ENCODE measurements at places on chromosomes 11 and 22.

GRCh38 chr22:50507421-50507990 is at the start of gene LMF2:
Gene LMF2 (minus strand): TSS chr22:50507702. CDS start chr22:50507675, 27 bp downstream.
- peak; percentile 96 for DNase-seq

GRCh38 chr22:47564158-47564450 is 801.7 kb downstream of the TBC1D22A start:
- no peak for DNase-seq

DNA sequence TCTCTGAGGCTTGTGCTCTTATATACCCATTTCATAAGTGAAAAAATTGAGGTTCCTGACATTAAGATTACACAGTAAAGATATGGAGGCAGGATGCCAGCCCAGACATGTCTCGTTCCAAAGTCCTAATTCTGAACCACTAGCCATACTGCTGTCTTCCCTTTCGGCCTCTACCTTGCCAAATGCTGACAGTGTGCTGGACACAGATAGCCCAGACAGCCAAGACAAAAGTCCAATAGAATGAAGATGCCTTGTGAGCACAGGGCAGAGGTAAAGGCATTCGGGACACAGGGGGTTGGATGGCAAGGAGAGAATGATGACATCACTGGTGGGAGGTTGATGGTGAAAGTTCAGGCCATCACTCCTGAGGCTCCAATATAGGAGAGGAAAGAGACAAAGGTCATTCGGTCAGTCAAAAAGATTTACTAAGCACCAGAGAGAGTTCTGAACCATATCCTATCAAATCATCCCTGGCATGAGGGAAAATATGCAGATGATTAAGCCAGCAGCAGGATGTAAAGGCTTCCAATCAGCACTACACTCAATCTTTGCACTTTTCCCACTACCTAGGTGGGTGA is 174.0 kb upstream of the MTMR2 start:
- no peak for DNase-seq

GRCh38 chr22:31122196-31122531 is 602 bp upstream of the INPP5J start:
- DNase-seq: no peak

GRCh38 chr11:32511926-32512325 is 71.7 kb upstream of the EIF3M start:
- no peak for DNase-seq

DNA sequence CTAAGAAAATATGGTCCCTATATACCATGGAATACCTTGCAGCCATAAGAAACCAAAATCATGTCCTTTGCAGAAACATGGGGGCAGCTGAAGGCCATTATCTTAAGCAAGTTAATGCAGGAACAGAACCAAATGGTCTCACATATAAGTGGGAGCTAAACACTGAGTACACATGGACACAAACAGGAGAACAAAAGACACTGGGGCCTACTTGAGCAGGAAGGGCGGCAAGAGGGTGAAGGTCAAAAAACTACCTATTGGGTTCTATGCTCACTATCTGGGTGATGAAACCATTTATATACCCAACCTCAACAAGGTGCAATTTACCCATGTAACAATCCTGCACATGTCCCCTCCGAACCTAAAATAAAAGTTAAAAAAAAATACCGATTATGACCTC is 22.5 kb downstream of the GAS2 start:
- no peak for DNase-seq

All from naive thymus-derived CD8-positive, alpha-beta T cell (primary cell).